Stimulated activated CD4-positive, alpha-beta T cell treated with anti-CD3 and anti-CD28 coated beads, Interleukin-4, amount 100 ng/mL, for 24 hours (primary cell): ENCODE measurements at places on chromosomes 6 and 20.

DNA sequence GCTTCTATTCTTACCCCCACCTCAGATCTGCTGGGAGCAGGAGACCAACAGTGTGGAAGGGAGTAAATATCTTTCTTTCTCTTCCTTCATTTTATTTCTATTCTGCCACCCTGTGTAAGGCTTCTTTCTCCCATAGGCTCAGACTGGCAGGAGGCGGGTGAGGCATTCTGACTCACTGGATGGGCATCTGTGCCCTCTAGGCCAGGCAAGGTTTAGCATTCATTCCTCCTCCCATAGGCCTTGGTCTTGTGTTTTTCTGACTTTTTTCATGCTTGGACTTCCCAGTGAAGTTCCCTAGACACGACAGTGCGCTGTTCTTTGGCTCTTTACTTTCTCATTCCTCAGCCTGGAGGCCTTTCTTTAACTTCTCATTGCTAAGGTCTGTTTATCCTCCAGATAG is 235.2 kb downstream of the SYNE1 start:
- no peak for DNase-seq

DNA sequence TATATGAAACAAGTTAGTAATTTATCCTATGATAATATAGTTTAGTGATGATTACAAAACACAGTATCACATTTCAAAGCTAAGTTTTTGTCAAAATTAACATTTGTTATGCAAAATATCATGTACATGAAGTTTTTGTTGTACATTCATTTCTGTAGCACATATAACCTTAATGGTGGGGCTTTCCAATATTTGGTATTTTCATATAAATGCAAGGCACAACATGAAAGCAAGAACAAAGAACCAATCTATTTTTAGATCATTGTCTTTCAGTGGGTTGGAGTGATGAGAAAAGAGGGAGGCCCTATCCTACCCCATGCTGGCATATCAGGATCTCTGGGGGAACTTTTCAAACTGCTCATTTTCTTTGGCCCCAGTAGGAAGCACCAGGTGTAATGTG is 53.4 kb downstream of the FAM83B start:
- DNase-seq, result no peak

GRCh38 chr6:63403725-63404124 is 83.9 kb upstream of the LGSN start:
- no peak for DNase-seq

GRCh38 chr6:23637296-23637695 is 488.7 kb upstream of the NRSN1 start:
- no peak for DNase-seq

DNA sequence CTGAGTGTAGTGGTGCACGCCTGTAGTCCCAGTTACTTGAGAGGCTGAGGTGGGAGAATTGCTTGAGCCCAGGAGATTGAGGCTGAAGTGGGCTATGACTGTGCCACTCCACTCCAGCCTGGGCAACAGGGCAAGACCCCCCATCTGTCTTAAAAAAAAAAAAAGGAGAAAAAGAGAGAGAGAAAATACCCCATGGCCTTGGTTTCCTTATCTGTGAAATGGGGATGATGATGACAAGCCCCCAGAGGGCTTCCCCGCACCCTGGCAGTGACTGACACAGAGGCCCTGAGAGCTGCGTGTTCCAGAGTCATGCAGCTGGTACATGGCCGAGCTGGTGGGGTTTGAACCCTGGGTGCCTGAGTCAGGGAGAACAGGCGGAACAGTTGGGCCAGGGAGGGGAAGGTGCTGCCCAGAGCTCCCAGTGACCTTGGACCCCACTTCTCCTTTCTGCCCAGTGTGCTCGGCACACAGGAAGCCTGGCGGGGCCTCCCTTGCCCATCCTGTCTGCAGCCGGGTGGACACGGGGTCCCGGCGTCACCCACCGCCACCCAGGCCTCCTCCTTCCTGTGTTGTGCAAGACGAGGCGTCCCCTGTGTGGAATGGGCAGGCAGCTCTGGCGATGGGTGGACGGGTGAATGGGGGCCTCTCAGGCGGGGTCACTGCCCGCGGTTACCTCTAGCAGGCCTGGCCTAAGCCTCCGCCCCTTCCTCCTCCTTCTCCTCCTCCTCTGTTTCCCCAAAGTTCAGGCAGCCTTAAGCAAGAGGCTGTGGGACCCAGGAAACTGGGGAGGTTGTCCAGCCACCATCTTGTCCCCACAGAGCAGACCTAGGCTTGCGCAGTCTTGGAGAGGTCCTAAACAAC is 84.2 kb downstream of the CEBPB start:
- DNase-seq, result no peak

- DNase-seq, result no peak
Measured at GRCh38 chr6:84422380-84422968, 195.0 kb upstream of the CEP162 start.

DNA sequence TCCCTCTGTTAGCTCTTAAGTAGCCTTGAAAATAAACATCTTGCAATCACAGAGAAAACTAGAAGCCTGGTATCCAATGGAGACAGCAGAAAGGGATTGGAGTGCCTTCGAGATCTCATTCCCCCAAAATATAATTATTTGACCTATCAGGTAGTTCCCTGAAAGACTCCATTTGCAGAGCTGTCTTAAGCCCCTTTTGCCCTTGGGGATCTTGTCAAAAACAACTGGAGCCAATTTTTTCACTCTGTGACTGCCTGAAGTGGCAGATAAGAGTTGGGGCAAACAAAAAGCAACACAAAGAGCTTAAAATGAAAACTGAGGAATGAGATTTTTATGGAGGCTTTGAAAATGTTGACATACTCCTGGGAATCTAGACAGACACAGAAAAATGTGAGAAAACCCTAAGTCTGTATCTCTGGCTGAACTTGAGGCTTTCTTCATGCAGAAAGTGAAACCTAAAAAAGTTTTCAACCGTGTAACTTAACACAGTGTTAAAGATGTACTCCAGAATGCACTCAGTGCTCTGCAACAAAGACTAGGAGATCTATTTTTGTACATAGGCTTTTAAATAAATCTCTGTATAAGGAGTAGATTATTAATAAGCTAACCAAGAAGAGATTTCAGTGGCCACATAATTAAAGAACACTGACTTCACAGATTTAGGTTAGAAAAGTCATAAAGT is 971.1 kb upstream of the MAN1A1 start:
- DNase-seq, result no peak

- DNase-seq, result no peak
Measured at GRCh38 chr6:53369876-53370515, 21.2 kb upstream of the ELOVL5 start.

GRCh38 chr6:44228031-44228430 is 4.6 kb downstream of the SLC29A1 start:
- no peak for DNase-seq

GRCh38 chr6:24836109-24836508 is 37.4 kb upstream of the ARMH2 start:
- no peak for DNase-seq

DNA sequence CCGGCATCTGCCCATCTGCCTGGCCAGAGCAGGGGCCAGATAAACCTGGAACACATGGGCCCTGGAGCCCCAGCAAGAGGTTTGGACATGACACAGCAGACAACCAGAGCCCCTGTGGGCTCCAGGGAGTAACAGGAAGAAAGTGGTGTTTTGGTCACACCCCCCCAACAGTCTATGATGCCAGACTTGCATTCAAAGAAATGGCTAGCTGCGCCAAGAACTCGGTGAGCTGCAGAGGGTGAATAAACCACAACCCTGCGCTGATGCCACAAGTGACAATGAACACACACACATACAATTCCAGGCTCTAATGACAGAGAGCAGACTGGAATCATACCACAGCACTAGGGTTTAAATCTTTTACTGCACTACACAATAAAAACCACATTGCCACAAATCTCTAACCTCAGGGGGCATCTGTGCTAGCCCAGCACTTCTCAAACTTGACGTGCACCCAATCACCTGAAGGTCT is 34.0 kb downstream of the TRERF1 start:
- DNase-seq, result peak; percentile 53

GRCh38 chr20:14782731-14783130 is 445.3 kb upstream of the FLRT3 start:
- no peak for DNase-seq

GRCh38 chr6:83231146-83231545 is 38.0 kb downstream of the RWDD2A start:
- no peak for DNase-seq

GRCh38 chr6:43593938-43594337 is 18.0 kb downstream of the POLH start:
- DNase-seq, result no peak

GRCh38 chr6:136791296-136792094 is 782 bp downstream of the MAP3K5 start:
- DNase-seq, result peak; percentile 54

DNA sequence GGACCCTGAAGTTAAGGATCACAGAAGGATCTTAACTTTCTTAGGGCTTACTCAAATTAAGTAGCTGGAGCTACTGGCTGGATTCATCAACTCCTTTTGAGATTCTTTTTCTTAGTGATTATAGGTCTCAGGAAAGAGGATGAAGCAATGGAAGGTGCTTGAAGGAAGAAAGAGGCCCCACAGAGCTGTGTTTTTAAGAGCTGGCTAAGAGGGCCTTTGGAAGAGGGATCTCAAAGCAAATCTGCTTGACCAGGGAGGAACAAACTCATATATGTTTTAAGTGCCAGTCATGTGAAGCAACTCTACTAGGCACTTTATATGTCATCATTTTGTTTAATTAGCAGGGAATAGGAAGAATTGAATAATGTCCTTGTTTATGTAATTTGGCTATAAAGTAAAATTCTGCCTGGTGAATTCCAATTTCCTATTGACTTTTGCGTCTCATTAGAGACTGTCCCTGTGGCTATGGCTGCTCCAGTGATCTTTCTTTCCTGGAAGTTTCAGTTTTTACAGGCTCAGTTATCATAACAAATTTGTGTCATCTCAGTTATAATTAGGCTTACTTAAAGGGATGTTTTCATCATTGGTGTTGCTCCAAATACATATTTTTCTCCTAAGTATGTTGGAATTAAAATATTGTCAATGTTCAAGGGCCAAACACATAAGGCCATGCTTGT is 222.8 kb upstream of the CITED2 start:
- no peak for DNase-seq

DNA sequence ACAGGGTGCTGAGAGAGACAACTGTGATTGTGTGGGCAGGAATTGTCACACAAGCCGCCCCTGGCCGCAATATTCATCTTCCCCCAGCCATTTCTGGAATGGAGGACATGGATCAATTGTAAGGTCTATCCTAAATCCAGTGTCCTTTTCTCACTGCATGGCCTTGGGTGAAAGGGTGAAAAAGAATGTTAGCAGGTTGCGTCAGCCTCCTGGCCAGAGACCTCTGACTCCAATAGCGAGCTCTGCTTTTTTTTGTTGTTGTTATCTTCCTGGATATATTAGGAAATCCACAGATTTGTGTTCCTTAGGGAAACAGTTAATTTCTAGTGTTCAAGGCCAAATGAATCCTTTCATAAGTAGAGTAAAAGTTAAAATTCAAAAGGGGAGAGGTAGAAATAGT is 47.1 kb upstream of the CD83 start:
- no peak for DNase-seq

GRCh38 chr6:36243562-36244212 is 26.2 kb upstream of the PNPLA1 start:
- no peak for DNase-seq
